ENCODE measurements at places on chromosomes 3 and 15.
A peak's percentile ranks its signal among the peaks of the same experiment; 100 is the strongest.

DNA sequence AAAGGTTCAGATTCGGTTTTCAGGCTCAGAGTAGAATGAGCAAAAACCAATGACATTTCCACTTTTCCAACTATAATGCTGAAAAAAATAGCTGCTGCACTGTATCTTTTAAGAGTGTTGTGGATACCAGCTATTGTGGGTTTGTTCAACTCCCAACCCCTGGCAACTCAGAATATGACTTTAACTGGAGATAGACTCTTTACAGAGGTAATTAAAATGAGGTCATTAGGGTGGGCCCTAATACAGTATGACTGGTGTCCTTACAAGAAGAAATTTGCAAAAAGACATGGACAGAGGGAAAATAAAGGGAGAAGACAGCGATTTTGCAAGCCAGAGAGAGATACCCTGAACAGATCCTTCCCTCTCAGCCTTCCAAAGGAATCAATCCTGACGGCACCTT, 39.5 kb downstream of the ANKRD28 start:
- DNase-seq = no peak

- peak; percentile 39 for DNase-seq
Measured at GRCh38 chr3:113769551-113769950, 22.7 kb downstream of the ATP6V1A start.

GRCh38 chr3:28050885-28051284, 190.5 kb upstream of the CMC1 start:
- DNase-seq = peak; percentile 54

DNA sequence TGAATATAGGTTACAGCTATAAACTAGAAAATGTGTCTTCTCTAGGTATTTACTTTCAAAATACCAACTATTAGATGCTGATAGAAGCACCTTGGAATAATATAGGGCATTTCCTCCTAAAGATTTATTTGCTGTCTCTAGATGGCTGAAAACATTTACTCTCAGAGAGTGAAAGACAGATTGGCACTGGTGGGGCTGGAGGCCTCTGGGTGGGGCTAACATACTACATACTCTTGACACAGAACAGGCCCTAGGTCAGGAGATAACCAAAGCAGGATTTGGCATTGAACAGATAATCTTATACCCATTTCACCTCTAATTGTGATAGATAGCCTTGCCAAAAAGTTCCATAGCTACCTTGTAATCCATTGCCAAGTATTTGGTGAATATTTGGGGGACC, 253.3 kb upstream of the TBC1D5 start:
- no peak for DNase-seq

- DNase-seq = no peak
Measured at GRCh38 chr3:14227856-14228255, 49.2 kb downstream of the LSM3 start.

GRCh38 chr3:119885746-119886530, 104.0 kb downstream of the NR1I2 start:
- no peak for DNase-seq

GRCh38 chr3:191328962-191329653, at the start of gene CCDC50:
CCDC50 (plus strand) TSS chr3:191329394; CDS start chr3:191329675, 281 bp downstream.
- peak; percentile 32 for DNase-seq
